T-helper 1 cell (primary cell): ENCODE measurements at places on chromosomes 11 and 22.

DNA sequence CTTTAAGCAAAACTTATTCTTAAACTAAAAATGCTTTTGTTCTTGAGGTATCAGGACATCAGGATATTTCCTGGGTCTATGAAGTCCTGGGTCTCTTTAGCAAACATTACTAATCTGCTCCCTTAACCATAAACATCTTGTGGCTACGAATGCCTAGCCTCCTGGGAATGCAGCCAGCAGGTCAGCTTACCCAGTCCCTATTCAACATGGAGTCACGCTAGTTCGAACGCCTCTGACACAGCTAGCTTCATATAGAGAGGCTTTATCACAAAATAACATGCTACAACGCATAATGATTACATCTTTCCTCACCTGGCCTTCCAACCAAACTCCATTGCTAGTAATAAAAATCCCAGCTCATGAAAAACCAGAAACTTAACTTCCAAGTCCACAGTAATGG lies 17.5 kb upstream of the FIBIN start:
- DNase-seq: no peak

GRCh38 chr11:76801736-76802135 lies 18.6 kb downstream of the TSKU start:
- DNase-seq: no peak

DNA sequence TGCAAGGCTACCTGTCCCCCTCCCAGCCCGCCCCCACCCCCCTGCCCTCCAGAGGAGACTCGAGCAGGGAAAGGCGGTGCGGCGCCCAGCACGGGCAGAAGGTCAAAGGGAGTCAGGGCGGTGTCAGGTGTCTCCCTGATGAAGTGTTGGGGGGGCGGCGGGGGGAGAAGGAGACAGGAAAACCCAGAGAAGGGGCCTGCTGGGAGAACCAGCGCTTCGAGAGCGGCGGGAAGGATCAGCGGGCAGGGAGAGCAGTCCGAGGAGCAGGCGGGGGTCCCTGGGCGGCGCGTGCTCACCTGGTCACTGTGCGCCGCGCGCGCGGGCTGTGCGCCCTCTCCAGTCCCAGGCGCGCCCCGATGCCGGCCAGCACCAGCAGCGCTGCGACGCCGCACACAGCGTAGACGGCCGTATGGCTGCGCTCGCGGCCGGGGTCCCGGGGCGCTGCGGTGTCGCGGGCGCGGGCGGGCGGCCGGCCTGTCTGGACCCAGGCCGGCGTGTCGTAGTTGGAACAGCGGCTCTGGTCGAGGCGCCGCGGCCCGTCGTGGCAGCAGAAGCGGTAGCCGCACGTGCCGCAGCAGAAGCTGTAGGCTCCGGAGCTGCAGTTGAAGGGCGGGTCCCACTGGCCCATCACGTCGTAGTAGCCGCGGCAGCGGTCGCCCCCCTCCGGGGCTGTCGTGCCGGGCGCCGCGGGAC lies 886 bp downstream of the SHISA8 start:
- DNase-seq: no peak

GRCh38 chr22:27987557-27987956 lies 68.5 kb upstream of the PITPNB start:
- no peak for DNase-seq

DNA sequence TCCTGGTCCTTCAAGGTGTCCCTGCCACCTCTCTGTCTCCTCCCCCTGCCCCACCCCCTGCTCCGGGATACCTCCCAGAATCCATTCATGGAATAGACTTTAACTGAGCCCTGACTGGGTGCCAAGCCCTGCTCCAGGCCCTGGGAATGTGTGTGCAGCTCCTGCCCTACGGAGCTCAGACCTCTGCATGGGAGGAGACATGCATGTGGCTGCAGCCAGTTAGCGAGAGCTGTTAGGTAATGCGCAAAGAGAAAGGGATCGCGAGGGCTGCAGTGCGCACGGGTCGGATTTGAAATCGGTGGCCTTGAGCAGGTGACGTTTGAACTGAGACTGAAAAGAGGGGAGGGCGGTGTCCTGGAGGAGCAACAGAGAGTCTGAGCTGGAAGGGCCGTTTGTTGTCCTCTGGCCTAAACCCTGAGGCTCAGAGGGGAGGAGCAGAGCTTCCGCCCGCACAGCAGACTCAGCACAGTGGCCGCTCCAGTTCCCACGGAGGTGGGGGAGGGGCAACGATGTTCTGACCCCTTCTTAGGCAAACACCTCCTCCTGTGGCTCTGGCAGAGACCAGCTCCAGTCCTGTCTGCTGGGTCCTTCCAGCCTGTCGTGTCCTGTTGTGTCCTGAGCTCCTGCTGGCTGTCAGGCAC lies 19.8 kb upstream of the LRRC10B start:
- DNase-seq: no peak

DNA sequence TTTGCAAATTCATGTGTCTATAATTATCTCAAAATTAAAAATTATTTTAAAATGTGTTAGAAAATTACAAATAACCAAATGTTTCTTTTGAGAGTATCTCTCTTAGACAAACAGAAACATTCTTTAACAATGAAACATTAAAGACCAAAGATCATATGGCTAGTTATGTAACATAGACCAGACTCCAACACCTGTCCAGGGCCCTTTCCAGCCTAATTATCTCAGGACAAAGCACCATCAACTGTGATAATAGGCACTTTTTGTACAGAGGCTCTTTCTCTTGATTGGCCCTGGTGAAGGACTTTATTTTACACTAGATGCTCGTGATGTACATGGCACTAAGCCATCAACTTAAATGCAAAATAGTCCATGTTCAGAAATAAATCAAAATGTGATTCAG lies 5.0 kb upstream of the PLEKHA7 start:
- DNase-seq: no peak

GRCh38 chr11:90774727-90775566 lies 552.1 kb upstream of the CHORDC1 start:
- DNase-seq: no peak

DNA sequence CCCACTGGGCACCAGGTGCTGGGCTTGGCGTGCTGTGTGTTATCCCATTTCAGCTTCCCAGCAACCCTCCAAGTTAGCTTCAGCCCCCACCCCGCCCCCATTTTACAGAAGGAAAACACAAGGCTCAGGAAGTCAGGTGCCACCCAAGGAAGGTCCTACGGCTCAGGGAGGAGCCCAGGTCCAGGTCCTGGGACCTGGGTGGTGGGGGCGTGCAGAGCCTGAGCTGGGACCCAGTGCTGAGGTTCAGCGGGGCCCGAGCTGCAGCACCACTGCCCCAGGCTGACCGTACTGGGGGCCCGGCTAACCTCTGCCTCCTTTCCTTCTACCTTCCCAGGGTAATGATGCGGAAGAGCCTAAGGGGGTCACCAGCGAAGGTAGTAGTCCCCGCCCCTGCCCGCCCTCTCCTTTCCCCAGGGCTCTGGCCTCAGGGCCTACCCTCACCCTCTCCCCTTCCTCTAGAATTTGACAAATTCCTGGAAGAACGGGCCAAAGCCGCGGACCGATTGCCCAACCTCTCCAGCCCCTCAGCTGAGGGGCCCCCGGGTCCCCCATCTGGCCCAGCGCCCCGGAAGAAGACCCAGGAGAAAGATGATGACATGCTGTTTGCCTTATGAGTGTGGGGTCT lies 34.2 kb upstream of the HMOX1 start:
- no peak for DNase-seq

DNA sequence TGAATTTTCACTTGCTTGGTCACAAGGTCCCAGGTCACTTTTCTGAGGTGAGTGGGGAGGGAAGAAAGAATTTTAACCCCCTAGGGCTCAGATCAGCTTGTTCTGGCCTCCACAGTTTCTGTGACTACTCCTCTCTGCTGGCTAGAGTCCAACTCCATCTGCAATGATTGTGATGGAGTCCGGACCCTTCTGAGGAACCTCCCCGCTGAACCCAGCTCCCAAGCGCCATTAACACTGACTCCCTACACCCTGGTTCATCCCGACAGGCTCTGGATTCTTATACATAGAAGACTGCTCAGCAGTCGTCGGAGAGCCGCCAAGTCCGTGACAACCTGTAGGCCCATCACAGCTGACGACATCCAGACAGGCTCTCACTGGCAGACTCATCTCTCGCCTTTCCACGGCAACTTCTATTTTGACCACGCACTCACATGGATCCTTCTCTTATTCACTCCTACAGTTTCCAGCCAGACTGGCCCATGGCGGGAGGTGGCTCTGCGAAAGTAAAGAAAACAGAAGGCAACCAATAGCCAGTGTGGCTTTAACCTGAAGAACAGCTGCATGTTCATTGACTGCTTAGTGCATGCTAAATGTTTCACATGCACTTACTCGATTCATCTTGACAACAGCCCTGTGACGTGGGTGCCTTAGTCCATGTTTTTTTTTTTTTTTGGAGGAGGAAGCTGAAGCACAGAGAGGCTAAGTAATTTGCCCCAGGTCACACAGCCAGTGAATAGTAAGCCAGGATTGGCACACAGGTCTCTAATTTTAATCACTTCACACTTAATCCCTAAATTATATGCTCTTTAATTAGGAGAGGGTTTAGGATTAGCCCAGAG lies 68.0 kb upstream of the PRDM11 start:
- DNase-seq: no peak

- no peak for DNase-seq
Measured at GRCh38 chr22:46972901-46973831, 210.7 kb downstream of the TBC1D22A start.

- DNase-seq: no peak
Measured at GRCh38 chr11:2977113-2977512, 15.0 kb downstream of the NAP1L4 start.

GRCh38 chr11:70566768-70567530 lies 168.6 kb downstream of the CTTN start:
- no peak for DNase-seq
